Stimulated activated CD4-positive, alpha-beta T cell treated with anti-CD3 and anti-CD28 coated beads, Interleukin-4, amount 100 ng/mL, for 48 hours (primary cell): ENCODE measurements at places on chromosomes 13 and 19.

DNA sequence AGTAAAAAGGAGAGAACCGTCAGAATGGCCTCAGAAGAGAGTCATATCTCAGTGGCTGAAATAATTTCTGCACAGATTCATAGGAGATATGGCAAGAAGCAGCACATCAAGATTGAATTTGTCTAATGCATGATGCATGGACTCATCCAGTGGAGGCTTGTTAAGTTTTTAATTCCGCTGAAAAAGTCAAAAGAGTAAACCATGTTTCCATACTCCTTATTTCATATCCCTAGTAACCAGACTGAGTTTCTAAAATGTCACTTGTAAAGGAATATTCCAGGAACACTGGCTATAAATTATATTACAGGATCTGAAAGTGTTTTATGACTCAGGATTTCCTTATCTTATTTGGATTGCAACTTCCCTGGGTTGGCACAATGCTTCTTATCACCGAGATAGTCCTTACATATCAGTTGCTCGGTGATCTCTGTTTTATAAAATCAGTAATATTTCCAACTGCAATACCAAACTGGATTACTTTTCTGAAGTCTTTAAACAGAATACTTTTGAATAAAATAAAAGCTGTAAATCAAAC lies 180.2 kb upstream of the TSC22D1 start:
- no peak for DNase-seq

DNA sequence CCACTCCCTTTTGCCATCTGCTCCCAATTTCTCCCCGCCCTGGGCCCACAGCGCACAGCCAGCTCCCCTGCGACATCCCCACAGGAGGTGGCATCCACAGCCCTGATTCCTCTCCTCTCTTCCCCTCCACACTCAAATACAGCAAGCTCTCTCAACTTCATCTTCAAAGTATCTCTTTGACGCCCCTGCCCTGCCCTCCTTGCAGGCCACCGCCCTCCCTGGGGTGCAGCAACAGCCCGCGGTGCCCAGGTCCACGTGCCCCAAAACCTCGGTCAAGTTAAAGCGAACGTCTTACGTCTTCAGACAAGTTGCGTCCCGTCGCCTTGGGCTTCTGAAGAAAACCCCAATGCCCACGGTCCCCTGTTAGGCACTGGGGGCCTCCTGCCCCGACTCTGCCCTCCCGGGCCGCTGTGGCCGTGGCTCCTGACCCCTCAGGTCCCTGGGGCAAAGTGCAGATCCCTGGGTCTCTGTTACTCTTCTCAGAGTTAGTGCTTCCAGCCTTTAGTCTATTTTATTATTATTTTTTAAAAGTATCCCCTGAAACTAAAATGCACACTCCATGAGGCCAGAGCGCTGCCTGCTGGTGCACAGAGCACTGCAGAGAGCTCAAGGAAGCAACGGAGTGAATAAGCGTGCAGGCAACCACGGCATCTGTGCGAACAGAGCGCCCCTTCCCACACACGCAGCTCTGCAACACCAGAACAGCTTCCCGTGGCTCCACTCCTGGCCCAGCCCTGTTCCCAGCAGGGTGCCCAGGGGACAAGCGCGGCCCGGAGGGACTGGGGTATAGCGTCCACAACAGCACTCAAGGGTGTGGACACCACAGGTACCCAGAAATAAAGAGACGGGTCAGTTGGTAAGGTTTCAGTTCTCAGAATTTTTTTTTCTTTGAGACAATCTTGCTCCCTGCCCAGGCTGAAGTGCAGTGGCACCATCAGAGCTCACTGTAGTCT lies 26.4 kb downstream of the IL17D start:
- DNase-seq = no peak

GRCh38 chr13:45456196-45456972 lies 8.4 kb upstream of the COG3 start:
- DNase-seq = no peak

DNA sequence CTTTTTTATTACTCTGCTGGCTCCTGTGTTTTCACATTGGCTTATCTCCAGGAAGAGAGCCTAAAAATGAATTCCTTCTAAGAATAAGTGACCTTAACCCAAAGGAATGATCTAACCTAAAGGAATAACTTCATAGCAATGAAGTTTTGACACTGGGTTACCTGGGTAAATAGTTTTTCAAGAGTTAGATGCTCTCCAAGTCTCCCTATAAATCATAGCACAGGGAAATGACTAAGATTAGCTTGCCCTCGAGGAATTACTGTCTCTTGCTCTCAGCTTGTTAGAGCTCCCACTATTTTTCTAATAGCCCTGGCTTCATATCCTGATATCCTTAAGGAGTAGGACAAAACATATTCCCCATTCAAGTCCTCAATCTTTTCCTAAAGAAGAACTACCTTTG lies 66.3 kb downstream of the SPRY2 start:
- DNase-seq = no peak

- no peak for DNase-seq
These were observed 2357.8 kb upstream of the PCDH20 start for GRCh38 chr13:63773476-63773875.

- DNase-seq = no peak
These were observed 547.0 kb upstream of the SLITRK5 start for GRCh38 chr13:87123987-87124784.

DNA sequence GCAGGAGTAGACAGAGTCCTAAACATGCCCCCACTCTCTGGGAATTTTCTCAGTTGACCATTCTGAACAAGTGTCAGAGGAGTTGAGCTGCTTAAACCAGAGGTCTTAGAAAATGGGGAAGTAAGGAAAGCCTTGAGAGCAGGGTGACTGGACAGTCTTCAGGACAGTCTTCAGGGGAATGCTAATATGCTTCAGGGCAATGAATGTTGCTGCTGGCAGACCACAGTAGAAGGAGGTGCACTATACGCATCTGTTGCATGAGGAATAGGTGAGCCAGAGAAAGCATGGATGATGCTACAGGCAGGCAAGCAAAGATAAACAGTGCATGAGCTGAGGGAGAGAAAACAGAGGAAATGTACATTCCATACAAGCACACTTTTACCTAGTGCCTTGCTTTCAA lies 196.6 kb upstream of the GPR12 start:
- DNase-seq = no peak

DNA sequence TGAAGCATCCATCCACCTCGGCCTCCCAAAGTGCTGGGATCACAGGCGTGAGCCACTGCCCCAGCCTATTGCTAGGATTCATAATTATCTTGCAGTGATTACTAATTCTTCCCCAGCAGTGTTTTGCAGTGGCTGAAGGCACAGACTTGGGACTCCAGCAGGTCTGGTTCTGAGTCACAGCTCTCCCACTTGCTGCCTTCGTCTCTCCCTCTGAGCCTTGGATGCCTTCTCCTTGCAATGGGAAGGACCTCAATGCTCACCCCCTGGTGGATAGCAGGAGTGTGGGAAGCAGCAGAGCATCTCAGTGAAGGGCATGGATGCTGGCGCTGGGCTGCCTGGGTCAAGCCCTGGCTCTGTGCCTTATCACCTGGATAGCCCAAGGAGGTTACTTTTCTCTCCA lies 37.6 kb upstream of the SHKBP1 start:
- DNase-seq = no peak

DNA sequence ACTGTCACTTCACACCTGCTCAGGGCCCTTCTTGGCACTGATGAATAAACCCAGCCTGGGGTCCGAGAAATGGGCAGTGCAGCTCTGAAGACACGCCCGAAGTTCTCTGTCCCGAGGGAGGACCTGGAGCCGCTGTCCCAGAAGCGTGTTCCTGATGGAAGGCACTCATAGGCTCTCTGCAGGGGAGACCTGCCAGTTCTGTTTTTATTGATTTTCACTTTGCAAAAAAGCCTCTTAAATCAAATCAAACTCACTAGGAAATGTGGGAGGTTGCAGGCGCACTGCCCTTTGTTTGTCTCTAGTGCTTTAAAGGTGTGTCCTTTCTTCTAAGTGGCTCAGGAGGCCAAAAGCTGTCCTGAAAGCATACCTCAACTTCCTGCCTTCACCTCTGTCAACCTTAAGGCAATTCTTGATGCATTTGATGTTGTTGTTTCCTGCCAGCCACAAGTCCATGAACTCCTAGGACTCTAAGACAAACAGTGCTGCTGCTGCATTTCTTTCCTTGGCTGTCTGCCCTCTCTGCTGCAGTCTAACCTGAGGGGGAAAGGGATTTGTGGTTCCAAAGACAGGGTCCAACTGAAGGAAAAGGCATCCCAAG lies 663.2 kb downstream of the UQCRFS1 start:
- no peak for DNase-seq

DNA sequence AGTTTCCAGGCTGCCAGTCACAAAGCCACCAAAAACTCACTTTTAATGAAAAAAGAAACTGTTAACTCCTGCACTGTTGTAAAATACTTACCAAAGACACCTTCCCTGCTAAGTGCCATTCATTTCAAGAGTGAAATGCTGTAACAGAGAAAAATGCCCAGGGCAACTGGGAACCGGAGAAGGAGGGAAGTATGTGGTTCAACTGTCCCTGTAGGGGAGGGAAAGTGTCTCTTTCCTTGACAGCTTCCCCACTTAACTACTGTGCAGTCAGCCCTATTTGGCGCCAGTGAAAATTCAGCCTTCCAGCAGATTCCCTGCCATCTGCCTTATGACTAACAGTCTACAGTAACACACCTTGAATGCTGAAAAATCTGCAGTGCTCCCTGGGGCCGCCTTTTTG lies 789.0 kb downstream of the DIAPH3 start:
- no peak for DNase-seq

DNA sequence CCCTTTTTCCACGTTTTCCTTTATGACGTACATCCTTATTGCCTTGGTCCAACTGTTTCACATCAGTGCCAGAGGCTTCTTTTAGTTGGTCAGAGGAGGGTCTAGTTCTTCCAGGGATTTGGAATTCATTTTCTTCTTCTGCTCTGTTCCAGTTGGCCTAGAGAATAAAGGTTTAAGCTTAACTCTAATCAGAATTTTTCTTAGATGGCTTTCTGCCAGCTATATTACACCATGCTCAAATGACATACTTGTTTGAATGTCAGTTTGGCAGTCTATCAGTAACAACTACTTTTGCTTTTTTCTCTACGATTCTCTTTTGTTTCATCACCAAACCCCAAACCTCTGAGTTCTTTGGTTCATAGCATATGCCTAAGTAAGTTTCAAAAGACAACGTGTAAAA lies 16.8 kb downstream of the SPART start:
- no peak for DNase-seq

DNA sequence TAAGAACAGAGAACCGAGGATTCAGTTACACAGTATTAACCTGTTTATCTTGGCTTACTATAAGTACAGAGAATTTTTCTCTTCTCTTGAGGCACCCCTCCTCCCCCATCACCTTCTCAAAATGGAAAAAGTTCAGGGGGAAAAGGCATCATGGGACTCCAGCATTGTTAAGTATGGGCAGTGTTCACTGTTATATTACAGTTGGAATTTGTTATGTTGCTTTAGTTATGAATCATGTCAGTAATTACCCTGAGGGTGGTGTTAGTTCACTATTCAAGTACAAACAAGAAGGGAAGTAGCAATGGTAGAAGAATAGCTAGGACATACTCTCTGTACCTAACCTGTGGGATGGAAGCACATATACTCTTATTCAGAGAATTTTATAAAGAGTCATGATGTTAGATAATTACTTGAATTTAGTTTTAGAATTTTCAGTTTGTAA lies 12.0 kb downstream of the LPAR6 start:
- no peak for DNase-seq

DNA sequence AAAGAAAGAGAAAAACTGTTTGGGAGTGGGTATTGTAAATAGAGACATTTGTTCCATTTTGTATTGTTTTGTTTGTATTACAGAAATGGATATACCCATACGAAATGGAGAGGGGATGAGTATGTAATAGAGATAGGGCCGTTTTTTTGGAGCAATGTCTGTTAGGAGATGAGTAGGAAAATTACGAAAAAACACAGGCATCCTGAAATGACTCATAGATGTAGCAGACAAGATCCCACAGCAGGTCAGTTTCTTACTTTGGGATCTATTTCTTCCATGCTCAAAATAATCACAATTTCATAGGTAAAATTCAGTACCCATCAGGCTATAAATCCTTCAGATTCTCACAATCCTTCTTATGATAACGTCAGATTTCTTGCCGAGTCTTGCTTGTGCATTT lies 779.4 kb upstream of the SLITRK1 start:
- DNase-seq = no peak

DNA sequence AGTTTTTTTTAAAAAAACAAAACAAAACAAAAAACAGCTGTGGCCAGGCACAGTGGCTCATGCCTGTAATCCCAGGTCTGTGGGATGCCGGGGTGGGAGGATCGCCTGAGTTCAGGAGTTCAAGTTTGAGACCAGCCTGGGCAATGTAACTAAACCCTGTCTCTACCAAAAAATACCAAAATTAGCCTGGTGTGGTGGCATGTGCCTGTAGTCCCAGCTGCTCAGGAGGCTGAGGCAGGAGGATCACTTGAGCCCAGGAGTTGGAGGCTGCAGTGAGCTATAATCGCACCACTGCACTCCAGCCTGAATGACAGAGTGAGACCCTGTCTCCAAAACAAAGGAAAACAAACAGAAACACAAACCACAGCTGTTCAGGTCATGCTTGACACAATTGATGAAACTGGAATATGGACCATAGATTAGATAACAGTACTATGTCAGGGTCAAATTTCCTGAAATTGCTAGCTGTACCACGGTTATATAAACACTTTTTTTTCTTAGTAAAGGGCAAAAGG lies 6.9 kb upstream of the ANGPTL4 start:
- DNase-seq = no peak

- DNase-seq = no peak
These were observed 47.0 kb upstream of the RAP2A start for GRCh38 chr13:97386801-97387484.

DNA sequence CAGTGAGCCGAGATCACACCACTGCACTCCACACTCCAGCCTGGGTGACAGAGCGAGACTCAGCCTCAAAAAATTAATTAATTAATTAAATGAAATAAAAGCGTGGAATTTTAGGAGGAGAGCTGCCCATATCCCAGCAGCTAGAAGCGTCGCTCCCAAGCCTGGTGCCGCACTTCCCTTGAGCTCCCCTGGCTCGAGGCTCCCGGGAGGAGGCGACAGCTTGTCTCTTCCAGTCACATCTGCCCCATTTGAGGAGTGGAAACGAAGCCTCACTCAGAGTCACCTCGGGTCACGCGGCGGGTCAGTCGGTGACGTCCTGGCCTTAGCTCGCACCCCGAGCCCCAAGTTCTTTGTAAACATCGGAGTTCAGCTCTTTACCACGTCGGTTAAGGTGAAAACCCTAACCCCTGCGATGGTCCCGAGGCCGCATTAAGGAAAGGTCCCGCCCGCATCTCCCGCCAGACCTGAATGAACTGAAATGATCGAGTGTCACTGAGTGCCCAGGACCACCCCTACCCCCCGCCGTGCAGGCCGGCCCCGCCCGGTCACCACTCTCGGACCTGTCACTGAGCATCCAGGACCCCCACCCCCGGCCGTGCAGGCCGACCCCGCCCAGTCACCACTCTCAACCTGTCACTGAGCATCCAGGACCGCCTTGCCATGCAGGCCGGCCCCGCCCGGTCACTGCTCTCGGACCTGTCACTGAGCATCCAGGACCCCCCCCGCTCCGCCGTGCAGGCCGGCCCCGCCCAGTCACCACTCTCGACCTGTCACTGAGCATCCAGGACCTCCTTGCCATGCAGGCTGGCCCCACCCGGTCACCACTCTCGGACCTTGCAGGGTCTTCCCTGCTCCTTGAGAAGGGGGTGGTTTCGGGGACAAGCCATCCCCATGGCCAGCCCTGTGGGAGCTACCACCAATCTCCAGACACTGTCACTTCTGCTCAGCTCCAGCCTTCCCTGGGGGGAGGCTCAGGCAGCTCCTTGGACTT lies 176.9 kb downstream of the KDM4B start:
- no peak for DNase-seq

- no peak for DNase-seq
These were observed 671 bp upstream of the SLC46A3 start for GRCh38 chr13:28719227-28720055.

GRCh38 chr13:64083396-64083795 lies 2667.7 kb upstream of the PCDH20 start:
- DNase-seq = no peak

- peak; percentile 74 for DNase-seq
These were observed 12.4 kb downstream of the TMEM143 start for GRCh38 chr19:48351341-48351752.
